Inflammatory macrophage treated with lipopolysaccharide for 4 hours (primary cell): ENCODE measurements at places on chromosomes 16 and 17.

- peak; percentile 45 for DNase-seq
These were observed 16.9 kb upstream of the CCL22 start for GRCh38 chr16:57341441-57342303.

- no peak for DNase-seq
These were observed 103.1 kb downstream of the SOX9 start for GRCh38 chr17:72223866-72224291.

GRCh38 chr17:67769231-67769630 is 51.5 kb downstream of the NOL11 start:
- DNase-seq: no peak

GRCh38 chr16:67882374-67883145 is 2.1 kb upstream of the NRN1L start:
- no peak for DNase-seq

GRCh38 chr16:89357055-89357816 is 133.1 kb downstream of the ANKRD11 start:
- DNase-seq: peak; percentile 83

GRCh38 chr17:77173104-77173503 is 32.3 kb downstream of the SEC14L1 start:
- DNase-seq: no peak

- DNase-seq: peak; percentile 19
These were observed 93.3 kb downstream of the BRIP1 start for GRCh38 chr17:61770043-61770442.

- no peak for DNase-seq
These were observed 61.0 kb downstream of the PLD6 start for GRCh38 chr17:17144916-17145665.

- DNase-seq: peak; percentile 55
These were observed 12.6 kb downstream of the KCTD2 start for GRCh38 chr17:75059369-75060345.

GRCh38 chr17:78168903-78169793 is 767 bp downstream of the SYNGR2 start:
- peak; percentile 28 for DNase-seq

GRCh38 chr16:88737298-88738150 is 31.2 kb downstream of the CTU2 start:
- peak; percentile 73 for DNase-seq

- DNase-seq: no peak
These were observed 9.7 kb downstream of the CDK5R1 start for GRCh38 chr17:32496395-32497073.

DNA sequence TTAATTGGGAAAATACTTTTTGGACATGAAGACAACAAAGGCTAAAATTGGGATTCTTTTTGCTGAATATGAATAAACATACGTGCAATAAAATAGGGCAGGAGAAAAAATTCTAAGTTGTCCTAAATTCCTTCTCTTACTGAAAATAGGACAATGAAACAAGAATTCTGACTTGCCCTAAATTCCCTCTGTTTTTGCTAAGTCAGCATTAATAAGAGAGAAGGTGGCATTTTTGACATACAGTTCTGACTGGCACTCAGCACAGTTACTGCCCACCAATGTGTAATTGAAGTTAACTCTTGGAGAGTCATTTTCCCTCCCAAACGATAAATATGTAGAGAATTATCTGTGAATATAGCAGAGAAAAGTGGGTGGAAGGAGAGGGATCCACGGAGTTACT is 1021.1 kb upstream of the CDH8 start:
- no peak for DNase-seq

- no peak for DNase-seq
These were observed 19.4 kb upstream of the NFATC3 start for GRCh38 chr16:68065716-68066305.

DNA sequence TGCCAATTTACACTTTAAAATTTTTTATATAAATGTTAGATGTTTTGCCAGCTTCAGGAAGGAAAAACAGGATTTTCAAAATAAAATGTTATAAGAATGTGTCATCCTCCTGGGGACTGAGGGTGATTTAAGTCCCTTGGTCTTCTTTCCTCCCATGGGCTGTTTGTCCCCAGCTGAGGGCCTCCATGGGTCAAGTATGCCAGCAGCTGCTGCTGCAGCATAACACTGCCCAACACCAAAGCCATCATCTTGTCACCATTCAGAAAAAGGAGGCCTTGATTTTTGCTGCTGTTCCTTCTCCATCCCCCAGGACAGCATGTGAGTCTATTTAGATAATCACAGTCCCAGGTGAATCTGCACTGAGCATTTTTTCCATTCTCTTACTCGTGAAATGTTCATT is 188.5 kb downstream of the LGALS9B start:
- no peak for DNase-seq

- no peak for DNase-seq
These were observed at the start of gene ITGB4 for GRCh38 chr17:75720656-75721462. Gene ITGB4 (plus strand): TSS chr17:75721459. CDS start chr17:75724704, 3,245 bp downstream.

- DNase-seq: no peak
These were observed 7.0 kb upstream of the ANKRD40CL start for GRCh38 chr17:50774225-50774803.

DNA sequence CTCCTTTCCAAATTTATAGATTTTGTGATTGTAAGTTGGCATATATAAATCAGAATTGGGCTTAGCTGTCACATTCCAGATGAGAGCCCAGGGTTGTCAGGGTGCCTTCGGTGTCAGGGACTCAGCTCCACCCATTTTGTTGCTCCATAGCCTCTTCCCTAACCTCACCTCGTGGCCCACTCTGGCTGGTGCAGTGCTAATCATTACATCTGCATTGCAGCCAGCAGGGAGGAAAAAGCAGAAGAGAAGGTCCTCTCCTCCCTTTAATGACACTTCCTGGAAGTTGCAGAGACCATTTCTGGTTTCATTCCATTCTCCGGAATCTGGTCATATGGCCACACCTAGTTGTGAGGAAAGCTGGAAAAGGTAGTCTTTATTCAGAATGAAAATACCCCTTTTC is 113.3 kb downstream of the CCT6B start:
- DNase-seq: peak; percentile 25

DNA sequence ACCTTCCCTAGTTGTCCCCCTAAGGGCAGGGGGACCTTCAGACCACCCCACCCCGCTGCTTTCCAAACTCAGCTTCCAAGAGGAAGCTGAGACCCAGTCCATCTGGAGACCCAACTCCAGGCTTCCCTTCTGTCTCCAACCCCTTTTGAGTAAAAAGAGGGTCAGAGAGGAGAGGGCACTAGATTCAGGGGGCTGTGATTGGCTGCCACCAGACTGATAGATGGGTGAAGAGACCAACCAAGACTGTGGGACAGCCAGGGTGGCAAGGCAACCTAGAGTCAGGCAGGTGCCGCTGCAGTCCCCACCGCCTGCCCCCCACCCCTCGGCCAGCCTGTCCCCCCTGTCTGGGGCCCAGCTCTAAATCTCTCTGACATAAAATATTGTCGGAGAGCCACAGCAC is 92.5 kb downstream of the SDK2 start:
- DNase-seq: no peak

DNA sequence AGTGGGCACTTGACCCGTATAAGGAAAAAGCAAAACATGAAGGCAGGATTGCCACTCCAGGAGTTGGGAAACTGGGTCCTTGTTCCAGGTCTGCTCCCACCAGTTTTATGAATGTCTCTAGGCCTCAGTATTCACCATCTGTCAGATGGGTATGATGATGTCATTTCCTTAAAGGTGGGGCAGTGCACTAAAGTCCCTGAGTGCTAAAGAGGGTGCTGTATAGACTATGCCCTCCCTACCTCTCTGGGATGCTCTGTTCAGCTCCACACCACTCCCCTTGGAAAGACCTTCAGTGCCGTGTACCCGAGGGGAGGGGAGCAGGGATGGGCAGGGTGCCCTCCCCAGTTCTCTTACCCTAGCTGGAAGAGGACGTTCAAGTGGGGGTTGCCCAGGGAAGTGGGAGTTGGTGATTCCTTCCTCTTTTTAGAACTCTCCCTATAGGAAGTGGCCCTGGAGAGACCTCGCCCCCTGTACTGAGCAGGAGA is 2.2 kb downstream of the LASP1 start:
- peak; percentile 65 for DNase-seq

GRCh38 chr16:1044460-1045309 is 27.9 kb upstream of the SSTR5 start:
- no peak for DNase-seq

DNA sequence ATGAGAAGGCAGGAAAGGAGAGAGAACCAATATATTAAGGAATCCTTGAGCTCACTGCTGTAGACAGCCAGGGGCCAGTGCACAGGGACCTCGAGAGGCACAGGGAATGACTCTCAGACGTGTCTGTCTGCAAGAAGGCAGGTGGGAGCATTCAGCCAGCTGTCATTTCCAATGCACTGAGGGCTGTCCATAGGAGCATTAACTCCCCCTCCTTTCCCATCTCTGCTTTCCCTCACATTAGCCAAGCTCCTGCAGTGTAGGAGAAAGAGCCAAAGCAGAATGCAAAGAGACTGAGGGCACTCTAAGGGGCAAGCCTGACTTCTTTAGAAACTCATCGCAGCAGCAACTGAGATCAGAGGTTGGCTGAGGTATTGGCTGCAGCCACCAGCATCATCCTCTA is 218.3 kb downstream of the CDH13 start:
- DNase-seq: no peak
